ENCODE measurements at places on chromosomes 16 and 17.
A peak's percentile ranks its signal among the peaks of the same experiment; 100 is the strongest.

DNA sequence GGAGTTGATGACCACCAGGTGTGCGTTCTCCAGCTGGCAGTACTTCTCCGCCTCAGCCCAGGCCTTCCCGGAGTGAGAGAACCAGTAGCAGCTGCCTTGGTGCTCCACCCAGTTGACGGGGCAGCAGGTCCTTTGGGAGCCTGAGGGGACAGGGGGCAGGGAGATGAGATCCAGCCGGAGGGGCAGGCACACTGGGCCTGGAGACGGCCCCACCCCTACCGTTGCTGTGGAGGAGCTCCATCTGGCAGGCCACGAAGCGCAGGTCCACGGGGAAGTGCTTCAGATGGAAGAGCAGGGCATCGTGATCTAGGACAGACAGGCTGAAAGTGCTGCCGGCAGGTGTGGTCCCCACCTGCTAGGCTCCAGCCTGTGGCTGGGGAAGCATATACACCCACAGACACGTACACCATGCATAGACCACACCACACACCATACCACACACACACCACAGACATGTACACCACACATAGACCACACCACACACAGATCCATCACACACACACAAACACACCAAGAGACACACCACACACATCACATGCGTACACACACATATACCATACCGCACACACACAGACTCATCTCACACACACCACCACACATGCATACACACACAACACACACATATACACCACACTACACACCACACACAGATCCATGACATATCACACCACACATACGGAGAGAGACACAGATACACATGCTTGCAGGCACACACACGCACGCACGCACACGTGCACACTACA, 7.4 kb downstream of the ASGR2 start:
- peak; percentile 76 for DNase-seq

DNA sequence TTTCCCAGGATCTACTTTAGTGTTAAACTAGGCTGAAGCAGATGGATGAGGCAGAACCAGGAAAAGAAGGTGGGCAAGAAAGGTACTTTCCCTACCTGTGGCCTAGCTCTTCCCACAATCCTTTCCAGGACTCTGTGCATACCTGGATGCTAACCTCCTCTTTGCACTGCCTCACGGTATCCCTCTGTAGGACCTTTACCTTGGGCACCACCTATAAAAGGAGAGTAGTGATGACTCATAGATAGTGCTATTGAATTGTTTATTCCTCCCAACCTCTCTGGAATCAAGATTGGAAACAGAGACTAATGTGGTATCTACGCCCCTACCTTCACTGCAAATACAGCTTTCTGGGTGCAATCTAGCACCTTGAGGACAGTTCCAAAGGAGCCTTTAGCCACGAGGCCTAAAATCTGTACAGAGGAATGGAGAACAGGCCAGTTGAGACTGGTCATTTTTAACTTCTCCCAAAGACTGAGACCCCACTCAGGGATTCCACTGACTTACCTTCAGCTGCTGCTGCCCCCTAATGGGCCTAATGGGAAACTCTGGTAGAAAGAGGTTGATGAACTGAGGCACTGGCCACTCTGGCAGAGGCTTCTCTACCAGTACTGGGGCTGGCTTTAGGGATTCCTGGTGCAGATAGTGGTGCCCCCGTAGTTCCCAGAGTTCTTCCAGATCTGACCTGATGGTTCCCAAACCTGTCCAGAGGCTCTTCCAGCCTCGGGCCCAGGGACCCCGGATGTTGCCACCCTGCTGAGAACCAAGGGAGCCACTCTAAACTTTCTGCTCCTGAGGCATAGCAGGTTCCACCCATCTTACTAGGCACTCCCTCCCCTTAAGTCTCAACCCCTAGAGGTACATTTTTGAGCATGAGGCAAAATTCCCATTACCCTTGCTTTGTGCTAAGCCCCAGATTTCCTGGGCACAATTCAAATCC, 781 bp downstream of the RSKR start:
- peak; percentile 11 for DNase-seq

DNA sequence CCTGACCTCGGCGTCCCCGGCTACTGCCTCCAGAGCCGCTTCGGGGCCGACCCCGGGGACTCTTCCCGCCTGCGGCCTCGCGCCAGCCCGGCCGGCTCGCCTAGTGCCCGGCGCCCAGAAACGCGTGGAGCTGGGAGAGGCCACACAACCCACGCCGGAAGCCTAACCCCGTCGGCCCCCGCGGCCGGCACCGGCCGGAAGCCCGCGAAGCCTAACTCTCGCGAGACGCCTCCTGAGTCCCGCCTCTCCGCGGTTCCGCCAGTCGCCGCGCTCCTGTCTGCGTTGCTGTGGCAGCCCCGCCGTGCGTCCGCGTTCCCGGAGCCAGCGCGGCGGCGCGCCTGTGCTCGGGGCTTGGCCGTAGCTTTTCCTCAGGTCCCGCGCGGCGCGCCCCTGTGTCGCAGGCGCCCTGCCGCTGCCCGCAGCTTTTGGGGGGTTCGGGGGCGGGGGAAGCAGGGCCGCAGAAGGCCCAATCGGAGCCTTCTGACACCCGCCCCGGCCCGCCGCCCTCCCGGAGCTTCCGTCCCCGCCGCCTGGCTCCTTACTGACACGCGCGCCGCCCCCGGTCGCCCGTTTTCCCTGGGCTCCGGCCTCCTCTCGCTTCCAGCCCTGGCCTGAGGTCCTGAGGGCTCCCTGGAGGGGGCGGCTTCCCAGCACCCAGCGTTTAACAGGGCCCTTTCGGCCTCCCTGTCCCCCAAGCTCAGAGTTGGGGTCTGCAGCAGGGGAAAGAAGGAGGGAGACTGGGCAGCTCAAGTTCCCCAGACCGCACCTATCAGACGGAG, 21.7 kb downstream of the NPTX1 start:
- peak; percentile 93 for DNase-seq

DNA sequence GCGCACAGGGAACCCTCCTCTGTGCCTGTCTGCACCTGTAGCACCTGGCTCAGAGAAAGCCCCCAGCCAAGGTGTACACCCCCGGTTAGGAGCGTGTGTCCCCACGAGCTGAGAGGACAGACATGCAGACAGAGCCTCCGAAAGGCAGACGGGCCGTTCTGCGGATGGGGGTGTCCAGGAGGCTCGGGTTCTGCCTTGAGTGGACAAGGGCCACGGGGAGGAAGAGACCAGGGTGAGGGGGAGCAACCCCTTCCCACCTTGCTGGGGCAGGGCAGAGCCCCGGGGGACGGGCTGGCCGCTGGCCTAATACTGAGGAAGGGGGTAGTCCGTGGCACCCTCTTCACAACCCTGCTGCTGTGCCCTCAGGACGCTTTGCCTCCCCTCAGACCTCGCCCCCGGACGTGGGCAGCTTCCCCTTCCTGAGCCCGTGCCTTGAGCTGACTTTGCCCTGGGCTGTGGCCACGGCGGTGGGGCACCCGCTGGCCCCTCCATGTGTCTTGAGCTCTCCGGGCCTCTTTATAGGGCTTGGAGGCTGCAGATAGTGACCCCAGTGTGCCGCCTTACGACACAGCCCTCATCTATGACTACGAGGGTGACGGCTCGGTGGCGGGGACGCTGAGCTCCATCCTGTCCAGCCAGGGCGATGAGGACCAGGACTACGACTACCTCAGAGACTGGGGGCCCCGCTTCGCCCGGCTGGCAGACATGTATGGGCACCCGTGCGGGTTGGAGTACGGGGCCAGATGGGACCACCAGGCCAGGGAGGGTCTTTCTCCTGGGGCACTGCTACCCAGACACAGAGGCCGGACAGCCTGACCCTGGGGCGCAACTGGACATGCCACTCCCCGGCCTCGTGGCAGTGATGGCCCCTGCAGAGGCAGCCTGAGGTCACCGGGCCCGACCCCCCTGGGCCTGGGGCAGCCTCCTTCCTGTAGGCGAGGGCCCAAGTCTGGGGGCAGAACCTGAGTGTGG, 5.7 kb downstream of the SLC22A31 start:
- no peak for DNase-seq

DNA sequence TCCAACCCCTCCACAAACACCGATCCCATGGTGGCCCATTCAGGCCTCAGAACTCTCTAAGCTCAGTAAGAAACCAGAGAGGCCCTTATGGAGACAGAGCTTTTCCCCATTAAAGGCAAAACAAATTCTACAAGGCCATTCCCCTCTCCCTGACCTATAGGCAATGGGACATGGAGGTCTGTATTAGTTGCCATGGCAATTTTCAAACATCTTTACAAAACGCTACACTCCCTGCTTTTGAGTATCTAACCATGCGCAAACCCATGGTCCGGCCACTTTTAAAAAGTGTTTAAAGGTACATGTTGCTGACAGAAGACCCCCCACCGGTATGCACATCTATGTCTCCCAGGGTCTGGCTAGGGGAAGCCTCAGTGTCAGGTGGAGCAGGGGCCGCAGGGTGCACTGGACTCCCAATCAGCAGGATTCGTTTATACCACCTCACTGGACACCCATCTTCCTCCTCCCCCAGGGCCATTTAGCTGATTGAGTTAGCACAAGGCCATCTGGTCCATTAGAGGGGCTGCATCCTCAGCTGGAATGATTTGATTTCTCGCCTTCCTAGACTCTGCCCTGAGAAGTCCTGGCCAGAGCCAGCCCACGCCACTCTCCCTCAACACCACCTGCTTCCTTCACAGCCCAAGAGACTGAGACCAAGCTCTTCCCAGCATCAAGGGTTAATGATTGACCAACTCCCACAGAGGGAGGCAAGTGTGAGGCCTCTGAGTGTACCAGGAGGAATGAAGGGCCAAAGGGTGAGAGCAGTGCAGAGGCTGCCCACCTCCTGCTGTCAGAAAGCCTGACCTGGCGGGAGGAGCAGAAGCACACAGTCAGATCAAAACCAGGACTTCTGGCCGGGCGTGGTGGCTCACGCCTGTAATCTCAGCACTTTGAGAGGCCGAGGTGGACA, 10.9 kb downstream of the ACLY start:
- no peak for DNase-seq

DNA sequence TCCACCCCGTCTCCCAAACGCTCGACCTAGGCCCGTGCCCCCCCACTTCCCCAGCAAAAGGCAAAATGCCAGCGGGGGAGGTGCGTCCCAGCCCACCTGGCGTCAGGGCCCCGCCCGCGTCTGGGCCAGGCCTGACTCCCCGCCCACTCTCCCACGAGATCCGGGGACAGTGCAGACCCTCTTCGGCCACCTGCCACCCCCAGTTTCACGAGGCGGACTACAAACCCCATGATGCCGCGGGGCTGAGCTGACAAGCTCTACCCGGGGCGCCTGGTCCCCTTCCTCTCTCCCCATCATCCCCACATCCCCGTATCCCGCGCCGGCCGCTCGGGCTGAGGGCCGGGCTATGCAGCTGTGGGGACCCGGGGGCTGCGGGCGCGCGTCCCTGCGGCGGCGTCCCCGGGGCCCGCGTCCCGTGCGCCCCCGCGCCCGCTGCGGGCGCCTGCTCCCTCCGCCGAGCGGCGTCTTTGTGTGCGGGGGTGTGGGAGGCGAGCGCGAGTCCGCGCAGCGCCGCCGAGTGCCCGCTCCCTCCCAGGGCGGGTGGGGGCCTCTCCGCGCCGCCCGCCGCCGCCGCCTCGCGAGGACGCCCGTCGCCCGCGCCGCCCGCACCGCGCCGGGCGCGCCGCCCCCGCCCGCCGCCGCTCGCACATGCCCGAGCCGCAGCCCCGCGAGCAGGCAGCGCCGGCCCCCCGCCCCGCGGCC, at the start of gene ANKRD13B:
TSS of gene ANKRD13B (plus strand) at position 283 of the 702 bp plus-strand sequence. CDS start 490 bp downstream, outside the sequence.
- peak; percentile 75 for DNase-seq

DNA sequence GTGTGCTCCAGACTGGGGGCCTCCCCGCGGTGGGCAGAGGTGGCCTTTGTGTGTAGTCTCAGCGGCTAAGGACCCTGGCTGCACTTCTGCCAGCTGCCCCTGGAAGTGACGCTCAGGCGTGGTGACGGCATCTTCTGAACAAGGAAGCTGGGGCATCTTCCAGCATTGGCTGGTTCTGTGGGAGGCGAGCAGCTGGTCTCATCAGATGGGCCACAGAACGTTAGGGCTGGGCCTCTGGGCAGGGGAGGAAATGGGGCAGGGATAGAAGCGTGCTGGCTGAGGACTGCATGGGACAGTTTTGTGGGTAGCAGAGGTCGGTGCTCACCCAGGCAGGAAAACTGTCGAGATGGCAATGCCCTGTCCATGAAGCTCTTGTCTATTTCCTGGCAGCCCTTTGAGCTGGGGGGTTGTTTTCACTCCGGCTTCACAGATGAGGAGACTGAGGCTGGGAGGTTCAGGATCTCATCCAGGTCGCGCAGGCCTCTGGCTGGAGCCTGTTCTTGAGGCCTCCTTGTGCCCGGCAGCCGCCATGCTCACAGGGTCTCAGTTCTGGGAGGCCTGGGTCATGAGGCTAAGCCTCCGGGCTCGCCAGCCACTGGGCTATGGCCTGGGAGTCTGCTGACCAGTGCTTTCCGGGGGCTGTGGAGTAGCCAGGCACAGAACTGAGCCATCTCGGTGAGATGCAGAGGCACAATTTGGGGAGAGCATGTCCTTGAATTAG, 16.3 kb downstream of the IRF8 start:
- DNase-seq: no peak

GRCh38 chr17:32348483-32348800, 1.5 kb upstream of the ZNF207 start:
- DNase-seq: no peak

GRCh38 chr17:14922411-14922810, 342.7 kb downstream of the PMP22 start:
- DNase-seq: no peak

- no peak for DNase-seq
Observed at GRCh38 chr17:70493277-70493874, 324.0 kb downstream of the KCNJ2 start.

- DNase-seq: no peak
Observed at GRCh38 chr16:66751992-66752322, 548 bp upstream of the DYNC1LI2 start.

DNA sequence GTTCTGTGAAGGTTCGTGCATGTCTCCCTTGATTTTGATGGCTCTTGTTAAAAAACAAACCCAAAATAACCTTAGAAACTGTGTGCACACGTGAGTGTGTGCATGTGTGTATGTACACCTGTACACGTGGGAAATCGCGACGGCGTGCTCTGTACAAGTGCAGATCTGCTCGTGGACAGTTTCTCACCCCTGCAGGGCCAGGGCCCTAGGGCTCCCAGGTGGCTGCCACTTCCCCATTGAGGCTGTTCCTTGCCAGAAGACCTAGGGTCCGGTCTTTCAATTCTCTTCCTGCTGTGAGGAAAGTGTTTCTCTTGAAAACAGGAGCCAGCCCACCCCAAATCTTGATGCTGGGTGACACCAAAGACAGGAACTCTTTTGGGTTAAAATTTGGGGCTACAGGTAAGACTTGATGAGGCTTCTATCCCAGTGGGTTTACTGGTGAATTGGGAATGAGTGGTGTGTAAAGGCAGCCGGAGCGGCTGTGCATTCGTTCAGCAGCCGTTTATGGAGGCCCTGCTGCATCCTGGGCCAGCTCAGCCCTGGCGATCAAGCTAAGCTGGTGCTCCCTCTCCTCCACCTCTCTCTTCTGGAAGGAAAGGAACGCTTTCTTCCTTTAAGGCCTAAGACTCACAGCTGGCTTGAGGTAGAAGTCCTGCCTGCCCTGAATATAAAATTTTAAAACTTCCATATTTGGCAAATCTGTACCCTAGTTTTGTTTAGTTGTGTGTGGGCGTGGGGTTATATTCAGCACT, 137.9 kb downstream of the CLEC16A start:
- DNase-seq: no peak
